ENCODE measurements at places on chromosomes 12 and 14. TPM values are rescaled to one million over a fixed set of nuclear protein-coding genes. Genes with fewer than 3 reads are reported as not detected.

Gene RNU7-1
- not detected for total RNA-seq

Gene TMEM229B
- 7.8 TPM for total RNA-seq

Gene CAPS2
- total RNA-seq = 14.1 TPM

Gene RILPL1
- 14.1 TPM for total RNA-seq

Gene GUCY2C
- not detected for total RNA-seq

Gene PITPNM2
- total RNA-seq = 41.7 TPM

Gene SLC8A3
- 0.98 TPM for total RNA-seq

Gene CAPZA3
- total RNA-seq = not detected

Gene ATG2B
- 35.8 TPM for total RNA-seq

Gene TTLL5
- total RNA-seq = 37.2 TPM

Gene TAMALIN
- 52.3 TPM for total RNA-seq

Gene RNASE4
- 22.8 TPM for total RNA-seq

Gene MAGOHB
- total RNA-seq = 20.0 TPM

Gene RNF212B
- not detected for total RNA-seq

Gene MANSC4
- total RNA-seq = not detected

Gene TSPAN9
- total RNA-seq = 81.6 TPM

Gene TBX3
- total RNA-seq = 18.0 TPM

Gene ASCL1
- total RNA-seq = not detected

Gene KLHL28
- 16.3 TPM for total RNA-seq

Gene CD69
- total RNA-seq = 25.0 TPM

Gene ACRBP
- 3.4 TPM for total RNA-seq

Gene SIX4
- 2.8 TPM for total RNA-seq

Gene EPYC
- total RNA-seq = not detected

Gene RAB21
- total RNA-seq = 101 TPM

Gene TCL1A
- total RNA-seq = 1.4 TPM

Gene GALNT6
- 16.8 TPM for total RNA-seq

Gene STXBP6
- total RNA-seq = 3.9 TPM

Gene RD3L
- not detected for total RNA-seq

Gene ATXN7L3B
- total RNA-seq = 35.1 TPM

Gene SNW1
- 63.9 TPM for total RNA-seq

Gene LRRIQ1
- 8.5 TPM for total RNA-seq

Gene PPP1R1A
- 128 TPM for total RNA-seq

Gene APEX1
- 119 TPM for total RNA-seq

Gene EMC9
- total RNA-seq = 22.1 TPM

Gene SDSL
- total RNA-seq = 22.8 TPM

Gene RFX4
- not detected for total RNA-seq
